ENCODE measurements at places on chromosomes 11 and 22.

GRCh38 chr11:131692151-131692550, 321.7 kb downstream of the NTM start:
- DNase-seq, result no peak

DNA sequence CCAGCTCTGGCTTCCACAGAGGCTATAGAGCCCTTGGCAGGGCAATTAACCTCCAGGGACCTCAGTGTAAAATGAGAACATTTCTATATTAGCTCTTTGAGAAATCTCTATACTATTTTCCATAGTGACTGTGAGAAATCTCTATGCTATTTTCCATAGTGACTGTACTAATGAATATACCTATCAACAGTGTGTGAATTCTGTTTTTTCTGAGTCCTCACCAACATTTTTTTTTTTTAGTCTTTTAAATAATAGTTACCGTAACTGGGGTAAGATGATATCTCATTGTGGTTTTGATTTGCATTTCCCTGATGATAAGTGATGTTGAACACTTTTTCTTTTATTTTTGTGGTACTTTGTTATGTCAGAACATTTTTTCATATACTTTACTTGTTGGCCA, 7.0 kb upstream of the MTNR1B start:
- DNase-seq, result no peak

- DNase-seq, result no peak
Observed at GRCh38 chr22:44802956-44803355, 50.6 kb downstream of the ARHGAP8 start.

- no peak for DNase-seq
Observed at GRCh38 chr11:120102864-120103122, 35.1 kb downstream of the TRIM29 start.

DNA sequence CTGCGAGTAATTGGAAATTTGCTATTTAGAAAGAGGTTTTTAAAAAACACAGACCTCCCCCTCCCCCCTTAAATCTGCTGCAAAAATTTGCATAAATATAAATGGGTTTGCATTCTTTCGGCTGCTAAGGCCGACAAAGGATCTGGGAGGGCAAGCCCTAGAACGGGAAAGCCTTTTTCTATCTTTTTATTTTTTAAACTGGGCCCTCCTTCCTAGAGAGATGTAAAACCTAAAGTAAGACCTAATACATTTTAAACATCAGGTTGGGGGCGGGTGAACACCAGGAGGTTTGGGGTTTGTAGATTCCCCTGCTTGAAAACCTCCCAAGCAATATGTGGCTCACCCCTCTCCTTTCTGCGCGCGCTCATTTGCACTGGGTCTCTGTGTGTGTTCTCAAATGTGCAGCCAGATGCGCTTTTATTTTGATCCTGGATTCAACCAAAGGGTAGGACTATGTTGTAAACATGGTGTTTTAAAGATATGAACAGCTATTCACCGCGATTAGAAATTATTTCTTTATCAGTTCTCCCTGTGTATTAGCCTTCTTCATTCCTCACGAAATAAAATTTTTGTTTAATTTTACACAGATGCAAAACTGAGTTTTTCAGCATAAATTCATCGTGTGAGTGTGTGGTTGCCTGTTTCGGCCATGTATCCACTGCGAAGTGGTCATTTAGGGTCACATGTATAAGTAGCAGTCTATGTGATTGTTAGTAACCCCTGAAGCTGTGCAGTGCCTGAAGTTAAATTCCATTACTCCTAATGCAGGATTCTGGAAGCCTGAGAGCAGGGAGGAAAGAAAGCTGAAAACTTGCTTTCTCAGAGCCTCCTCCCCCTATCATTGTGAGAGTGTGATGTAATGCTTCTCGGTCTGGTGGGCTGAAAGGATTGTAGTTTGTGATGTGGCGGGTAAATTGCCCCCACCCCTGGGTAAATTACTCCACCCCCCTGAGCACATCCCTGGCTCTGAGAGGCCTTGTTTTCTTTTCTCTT, 988 bp downstream of the TNRC6B start:
- peak; percentile 55 for DNase-seq

GRCh38 chr11:121553806-121554205, 101.0 kb upstream of the SORL1-AS1 start:
- peak; percentile 50 for DNase-seq

DNA sequence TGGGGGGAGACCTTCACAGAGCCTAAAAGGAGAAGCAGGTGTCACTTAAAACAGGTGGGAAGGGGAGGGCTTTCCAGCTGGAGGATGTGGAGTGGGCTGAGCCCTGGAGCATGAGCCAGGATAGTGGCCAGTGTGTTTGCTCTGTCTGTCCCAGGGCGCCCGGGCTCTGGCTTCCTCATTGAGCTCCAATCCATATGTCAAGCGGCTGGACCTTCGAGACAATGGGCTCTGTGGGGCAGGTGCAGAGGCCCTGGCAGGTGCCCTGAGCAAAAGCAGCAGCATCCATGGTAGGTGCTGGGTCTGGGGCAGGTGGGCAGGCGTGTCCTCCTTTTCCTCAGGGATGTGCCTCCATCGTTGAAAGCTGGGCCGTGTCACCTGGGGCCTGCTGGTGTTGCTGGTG, 2.0 kb downstream of the LRRC74B start:
- DNase-seq, result no peak

DNA sequence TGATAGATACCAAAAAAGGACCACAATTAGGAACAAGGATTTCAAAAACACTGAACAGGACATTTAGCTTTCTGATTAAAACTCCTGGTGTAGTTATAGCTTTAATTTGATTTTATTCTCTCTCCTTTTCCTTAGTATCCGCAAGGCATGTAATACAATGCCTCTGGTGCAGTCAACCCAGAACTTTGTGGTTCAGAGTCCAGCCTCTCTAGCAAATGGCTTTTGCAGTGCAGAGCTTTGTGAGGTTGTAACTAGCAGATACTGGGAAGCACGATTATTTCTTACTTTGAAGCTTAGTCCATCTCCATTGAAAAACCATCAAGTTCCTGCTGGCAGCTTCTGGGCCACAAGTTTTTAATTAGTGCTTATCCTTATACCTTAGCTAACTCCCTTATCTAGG, 79.8 kb downstream of the GRIA4 start:
- DNase-seq, result no peak

GRCh38 chr11:5923794-5924193, 18.3 kb upstream of the OR56A3 start:
- no peak for DNase-seq

GRCh38 chr22:44074337-44074984, 50.4 kb downstream of the PARVB start:
- no peak for DNase-seq

GRCh38 chr11:64077607-64078006, 41.9 kb downstream of the FLRT1 start:
- no peak for DNase-seq

DNA sequence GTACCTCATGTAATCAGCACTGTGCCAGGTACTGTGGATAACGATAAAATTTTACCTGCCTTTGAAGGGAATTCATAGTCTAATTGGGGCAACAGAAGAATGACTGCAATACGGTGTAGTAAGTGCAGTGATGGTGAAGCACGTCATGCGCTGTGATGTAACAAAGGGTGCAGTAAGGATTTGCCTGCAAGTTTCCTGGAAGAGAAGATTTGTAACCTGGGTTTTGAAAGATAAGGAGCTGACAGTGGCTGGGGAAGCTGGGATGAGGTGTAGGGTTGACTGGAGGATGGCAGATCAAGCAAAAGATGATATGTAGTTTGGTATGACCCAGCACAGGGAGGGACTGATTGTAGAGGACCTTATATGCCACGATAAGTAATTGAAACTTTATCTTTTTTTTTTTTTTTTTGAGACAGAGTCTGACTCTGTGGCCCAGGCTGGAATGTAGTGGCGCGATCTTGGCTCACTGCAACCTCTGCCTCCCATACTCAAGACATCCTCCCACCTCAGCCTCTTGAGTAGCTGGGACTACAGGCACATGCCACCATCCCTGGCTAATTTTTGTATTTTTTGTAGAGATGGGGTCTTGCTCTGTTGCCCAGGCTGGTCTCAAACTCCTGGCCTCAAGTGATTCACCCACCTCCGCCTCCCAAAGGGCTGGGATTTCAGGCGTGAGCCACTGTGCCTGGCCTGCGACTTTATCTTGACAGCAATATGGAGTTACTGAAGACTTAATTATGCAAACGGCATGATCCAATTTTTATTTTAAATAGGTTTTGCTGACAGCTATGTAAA, 11.3 kb downstream of the SDHD start:
- no peak for DNase-seq

DNA sequence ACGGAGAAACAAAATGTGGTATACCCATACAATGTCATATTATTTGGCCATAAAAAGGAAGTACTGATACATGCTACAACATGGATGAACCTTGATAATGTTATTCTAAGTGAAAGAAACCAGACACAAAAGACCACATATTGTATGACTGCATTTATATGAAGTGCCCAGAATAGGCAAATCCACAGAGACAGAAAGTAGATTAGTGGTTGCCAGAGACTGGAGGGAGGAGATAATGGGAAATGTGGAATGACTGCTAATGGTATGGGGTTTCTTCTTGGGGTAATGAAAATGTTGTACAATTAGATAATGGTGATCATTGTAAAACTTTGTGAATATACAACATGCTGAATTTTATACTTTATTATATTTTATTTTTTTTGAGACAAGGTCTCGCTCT, 5.6 kb upstream of the SLC43A1 start:
- no peak for DNase-seq

DNA sequence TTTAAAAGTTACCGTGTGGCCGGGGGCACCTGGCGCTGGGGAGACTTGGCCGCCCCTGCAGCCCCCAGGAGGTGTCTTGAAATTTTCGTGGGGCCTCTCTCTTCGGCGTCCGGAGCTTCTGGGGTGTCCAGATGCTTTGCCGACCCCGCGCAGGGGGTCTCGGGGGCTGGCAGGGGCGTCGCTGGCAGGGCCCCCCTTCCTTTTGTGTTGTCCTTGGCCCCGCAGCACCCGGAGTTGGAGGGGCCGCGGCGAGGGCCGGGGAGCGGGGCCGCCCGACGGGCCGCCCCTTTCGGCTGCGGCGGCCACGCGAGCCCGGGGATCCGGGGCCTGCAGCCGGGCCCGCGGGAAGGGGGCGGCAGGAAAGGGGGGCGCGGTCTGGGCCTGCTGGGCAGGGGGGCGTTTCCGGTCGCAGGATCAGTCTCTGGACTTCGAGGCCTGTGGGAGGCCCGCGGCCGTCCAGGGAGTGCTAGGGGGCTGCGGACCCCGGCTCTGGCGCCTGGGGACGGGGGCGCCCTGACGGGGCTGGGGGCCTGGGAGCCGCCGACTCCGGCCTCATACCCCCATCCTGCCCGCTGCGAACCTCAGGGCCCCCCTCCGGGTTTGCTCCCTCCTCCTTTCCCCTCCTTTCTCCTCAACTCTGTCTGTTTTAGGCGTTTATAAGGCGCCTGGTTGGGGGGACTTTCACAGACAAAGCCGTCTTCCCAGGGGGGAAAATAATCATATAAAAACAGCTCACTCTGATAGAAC, 869 bp downstream of the ZC3H7B start:
- no peak for DNase-seq

DNA sequence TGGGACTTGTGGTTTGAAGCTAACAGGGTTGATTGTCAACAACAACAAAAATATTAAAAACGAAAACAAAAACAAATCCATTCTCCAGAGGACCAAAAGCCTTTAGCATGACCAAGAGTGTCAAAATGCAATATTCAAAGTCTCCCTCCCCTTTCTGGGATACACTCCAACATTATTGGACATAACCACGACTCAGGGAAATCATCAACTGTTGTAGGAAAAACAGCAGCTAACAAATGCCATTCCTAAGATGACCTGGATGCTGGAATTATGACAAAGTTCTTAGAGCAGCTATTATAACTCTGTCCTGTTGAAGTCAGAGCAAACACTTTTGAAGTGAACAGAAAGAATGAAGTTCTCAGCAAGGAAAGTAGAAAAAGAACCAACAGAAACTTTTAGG, 143.0 kb downstream of the TMEM135 start:
- peak; percentile 65 for DNase-seq

DNA sequence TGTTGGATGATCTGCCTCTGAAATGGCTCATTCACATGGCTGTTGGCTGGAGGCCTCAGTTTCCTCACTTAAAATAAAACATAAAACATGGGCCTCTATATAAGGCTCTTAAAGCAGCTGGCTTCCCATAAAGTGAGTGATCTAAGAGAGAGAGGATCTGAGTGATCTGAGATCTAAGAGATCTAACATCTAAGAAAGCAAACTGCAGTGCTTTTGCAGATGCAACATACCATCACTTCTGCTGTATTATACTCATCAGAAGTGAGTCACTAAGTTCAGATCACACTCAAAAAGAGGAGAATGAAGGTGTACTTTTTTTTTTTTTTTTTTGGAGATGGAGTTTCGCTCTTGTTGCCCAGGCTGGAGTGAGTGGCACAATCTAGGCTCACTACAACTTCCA, 18.1 kb upstream of the HSPA8 start:
- no peak for DNase-seq

- DNase-seq, result no peak
Observed at GRCh38 chr11:9072626-9073176, 18.7 kb downstream of the SCUBE2 start.

- no peak for DNase-seq
Observed at GRCh38 chr22:50553310-50553709, 7.6 kb downstream of the KLHDC7B start.

- peak; percentile 84 for DNase-seq
Observed at GRCh38 chr11:112016765-112017376, 8.3 kb upstream of the DLAT start.

GRCh38 chr11:9001736-9002135, 2.1 kb downstream of the NRIP3 start:
- DNase-seq, result peak; percentile 85

- DNase-seq, result no peak
Observed at GRCh38 chr22:20970939-20971657, 4.0 kb downstream of the AIFM3 start.

- DNase-seq, result no peak
Observed at GRCh38 chr11:46345131-46345597, 2.1 kb upstream of the DGKZ start.

- no peak for DNase-seq
Observed at GRCh38 chr11:111637885-111638284, 35.6 kb downstream of the SIK2 start.

GRCh38 chr11:72743321-72744221, 8.6 kb downstream of the ARAP1 start:
- DNase-seq, result no peak

DNA sequence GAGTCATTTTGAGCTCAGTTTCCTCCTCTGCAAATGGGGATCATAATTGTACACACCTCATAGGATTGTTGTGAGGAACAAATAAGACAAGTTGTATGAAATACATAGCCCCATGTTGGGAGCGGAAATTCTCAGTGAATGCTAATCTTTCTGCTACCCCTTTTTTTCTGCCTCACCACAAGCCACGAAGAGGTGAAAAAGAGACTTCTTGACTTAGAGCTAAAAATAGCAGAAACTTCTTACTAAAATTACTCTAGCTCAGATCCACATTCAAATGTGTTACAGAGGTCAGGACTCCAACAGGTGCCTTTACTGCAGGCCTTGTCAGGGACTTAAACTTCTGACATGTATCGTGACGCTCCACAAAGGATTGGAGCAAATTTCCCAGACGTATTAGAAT, 128.5 kb downstream of the MIAT start:
- no peak for DNase-seq

- DNase-seq, result no peak
Observed at GRCh38 chr11:34219279-34219678, 113.8 kb downstream of the NAT10 start.

- peak; percentile 64 for DNase-seq
Observed at GRCh38 chr11:110093407-110094297, 460 bp downstream of the ZC3H12C start.

GRCh38 chr22:17566776-17567175, 3.5 kb downstream of the SLC25A18 start:
- no peak for DNase-seq

GRCh38 chr22:37289156-37289735, 6.9 kb downstream of the CYTH4 start:
- no peak for DNase-seq

All from fibroblast of mammary gland (primary cell).